ENCODE measurements at places on chromosomes 3 and 15.

DNA sequence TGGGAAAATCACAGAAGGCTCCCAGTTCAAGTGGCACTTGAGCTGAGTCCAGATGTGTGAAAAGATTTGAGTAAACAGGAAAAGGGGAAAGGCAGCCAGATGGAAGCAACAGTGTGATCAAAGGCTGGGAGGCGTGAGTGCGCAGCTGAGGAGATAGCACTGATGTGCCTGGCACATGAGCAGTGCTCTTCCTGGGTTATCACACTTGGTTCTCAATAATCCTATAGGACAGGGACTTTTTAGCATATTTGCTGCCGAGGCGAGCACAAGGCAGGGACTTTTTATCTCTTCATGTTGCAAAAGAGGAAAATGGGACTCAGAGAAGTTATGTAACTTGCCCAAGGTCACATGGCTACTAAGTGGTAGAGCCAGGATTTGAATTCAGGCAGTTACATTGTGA, 39.6 kb downstream of the CORO2B start:
- no peak for DNase-seq

- DNase-seq: no peak
Measured at GRCh38 chr3:39249453-39250115, 30.3 kb downstream of the CX3CR1 start.

GRCh38 chr3:116001151-116001621, 377.9 kb downstream of the GAP43 start:
- DNase-seq: no peak

DNA sequence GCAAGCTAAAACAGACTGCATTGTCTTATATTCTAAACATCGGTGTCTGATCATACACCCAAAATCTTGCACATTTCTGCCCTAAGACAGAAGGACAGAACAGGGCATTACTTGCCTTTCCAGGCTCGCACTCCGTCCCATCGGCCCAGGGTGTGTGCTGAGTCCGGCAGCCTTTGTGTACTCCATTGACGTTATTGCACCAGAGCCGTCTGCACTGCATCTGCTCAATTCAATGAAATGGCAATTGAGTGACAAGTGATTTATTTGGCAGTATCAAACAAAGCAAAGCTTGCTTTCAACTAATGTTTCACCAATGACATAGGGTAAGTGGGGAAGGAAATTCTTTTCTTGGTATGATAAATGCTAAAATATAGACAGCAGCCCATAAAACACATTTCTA, 40.0 kb downstream of the ADAMTS9 start:
- DNase-seq: no peak

- no peak for DNase-seq
Measured at GRCh38 chr3:115403786-115404185, 219.5 kb upstream of the GAP43 start.

DNA sequence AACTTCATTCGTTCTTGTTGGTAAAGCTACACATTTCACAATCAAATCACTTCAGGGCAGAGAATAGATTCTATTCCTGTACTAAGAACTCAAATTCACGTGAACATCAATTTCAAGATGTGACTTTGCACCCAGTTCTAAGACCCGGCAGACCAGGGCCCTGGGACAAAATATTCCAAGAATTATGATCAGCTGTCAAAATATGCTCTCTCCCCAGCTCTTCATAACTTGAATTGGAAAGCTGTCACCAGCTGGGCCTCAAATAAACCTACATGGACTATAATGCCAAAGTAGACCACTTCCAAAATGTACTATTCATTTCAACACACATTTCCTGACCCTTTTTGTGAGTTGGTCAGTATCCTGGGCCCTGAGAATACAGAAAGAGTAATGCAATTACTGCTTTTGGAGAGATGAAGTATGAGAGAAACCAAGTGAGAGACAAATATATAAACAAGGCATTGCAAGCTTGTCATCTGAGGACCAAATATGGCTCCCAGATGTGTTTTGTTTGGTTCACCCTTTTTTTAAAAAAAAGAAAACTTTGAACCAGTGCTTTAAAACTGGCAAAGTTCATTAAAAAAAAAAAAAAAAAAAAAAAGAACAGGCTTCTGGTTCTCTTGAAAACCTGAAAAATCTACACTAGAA, 14.9 kb downstream of the MAGI1 start:
- no peak for DNase-seq

GRCh38 chr3:102089239-102089638, 239.9 kb downstream of the NFKBIZ start:
- DNase-seq: no peak

- no peak for DNase-seq
Measured at GRCh38 chr3:41498847-41499246, 299.5 kb downstream of the CTNNB1 start.

DNA sequence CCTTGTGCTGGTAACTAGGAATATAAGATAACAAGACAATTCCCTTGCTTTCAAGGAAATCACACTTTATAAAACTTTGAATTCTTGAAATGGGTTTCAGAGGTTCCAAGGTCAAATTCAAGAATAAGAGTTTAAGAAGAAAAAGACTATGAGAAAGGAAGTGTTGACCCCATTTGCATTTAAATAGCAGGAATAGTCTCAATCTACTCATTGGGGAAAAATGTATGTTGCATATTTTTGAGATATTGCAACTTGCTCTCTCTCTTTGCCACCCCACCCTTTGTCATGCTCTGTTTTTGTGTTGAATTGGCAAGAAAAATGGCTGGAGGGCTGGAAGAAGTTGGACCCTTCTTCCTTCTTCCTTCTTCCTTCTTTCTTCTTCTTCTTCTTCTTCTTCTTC, 699.2 kb downstream of the TUSC7 start:
- no peak for DNase-seq

- no peak for DNase-seq
Measured at GRCh38 chr3:14125193-14126016, 553 bp downstream of the TMEM43 start.

DNA sequence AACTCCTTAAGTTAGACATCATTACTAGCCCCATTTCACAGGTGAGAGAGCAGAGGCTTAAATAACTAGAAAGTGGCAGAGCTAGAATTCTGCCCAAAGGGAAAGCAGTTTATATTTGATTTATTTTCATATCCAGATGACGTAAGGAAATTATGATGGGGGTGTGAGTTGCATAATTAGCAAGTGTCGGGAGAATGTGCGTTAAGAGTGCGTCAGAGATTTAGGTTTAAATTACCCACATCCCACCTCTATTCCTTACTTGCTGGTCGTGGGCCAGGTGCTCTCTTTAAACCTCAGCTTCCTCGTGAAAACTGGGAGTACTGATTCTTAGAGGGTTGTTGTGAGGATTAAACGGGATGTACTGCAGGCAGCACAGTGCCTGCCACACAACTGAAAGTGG, 32.3 kb downstream of the FSTL1 start:
- no peak for DNase-seq

DNA sequence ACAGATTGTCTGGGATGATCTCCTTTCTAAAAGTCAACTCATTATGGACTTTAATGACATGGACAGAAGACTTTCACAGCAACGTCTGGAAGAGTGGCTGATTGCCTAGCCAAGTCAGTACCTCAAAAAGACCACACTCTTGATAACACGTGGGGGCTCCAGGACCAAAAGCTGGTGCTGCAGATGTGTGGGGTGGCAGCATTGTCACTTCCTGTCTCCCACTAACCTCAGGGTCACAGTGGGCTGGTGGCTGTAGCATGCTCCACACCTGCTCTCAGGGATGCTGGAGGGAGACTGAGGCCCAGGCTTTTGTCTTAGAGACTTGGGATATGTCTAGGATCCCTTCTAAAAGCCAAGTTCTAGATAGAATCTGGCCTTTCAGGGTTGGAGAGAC, 118.1 kb downstream of the APBA2 start:
- DNase-seq: no peak

- DNase-seq: no peak
Measured at GRCh38 chr3:145942052-145942451, 218.9 kb downstream of the PLOD2 start.

GRCh38 chr3:140712301-140712700, 34.4 kb downstream of the TRIM42 start:
- DNase-seq: no peak

DNA sequence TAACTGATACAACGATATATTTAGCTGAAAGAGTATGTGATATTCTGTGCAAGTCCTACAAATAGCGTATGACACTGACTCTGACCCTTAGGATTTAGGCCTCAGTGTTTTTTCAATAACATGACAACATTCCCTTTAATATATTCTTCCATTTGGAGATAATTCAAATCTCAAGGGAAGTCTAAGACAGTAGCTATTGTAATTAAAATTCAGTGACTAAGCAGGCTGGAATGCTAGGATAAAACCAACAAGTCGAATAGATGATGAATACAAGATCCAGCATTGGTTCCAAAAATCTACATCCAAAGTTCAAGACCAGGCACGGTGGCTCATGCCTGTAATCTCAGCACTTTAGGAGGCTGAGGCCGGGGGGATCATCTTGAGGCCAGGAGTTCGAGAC, 56.2 kb downstream of the QTRT2 start:
- no peak for DNase-seq

- DNase-seq: no peak
Measured at GRCh38 chr15:33852094-33852493, 116.2 kb upstream of the CHRM5 start.

- no peak for DNase-seq
Measured at GRCh38 chr3:133058243-133058642, 20.1 kb downstream of the TMEM108 start.
